Activated naive CD4-positive, alpha-beta T cell treated with anti-CD3 and anti-CD28 coated beads for 36 hours (primary cell): ENCODE measurements at places on chromosomes 4 and X. TPM values are rescaled to one million over a fixed set of nuclear protein-coding genes. Genes with fewer than 3 reads are reported as not detected.

- DNase-seq = no peak
These were observed 745.8 kb upstream of the GALNTL6 start for GRCh38 chr4:171067422-171067821.

DNA sequence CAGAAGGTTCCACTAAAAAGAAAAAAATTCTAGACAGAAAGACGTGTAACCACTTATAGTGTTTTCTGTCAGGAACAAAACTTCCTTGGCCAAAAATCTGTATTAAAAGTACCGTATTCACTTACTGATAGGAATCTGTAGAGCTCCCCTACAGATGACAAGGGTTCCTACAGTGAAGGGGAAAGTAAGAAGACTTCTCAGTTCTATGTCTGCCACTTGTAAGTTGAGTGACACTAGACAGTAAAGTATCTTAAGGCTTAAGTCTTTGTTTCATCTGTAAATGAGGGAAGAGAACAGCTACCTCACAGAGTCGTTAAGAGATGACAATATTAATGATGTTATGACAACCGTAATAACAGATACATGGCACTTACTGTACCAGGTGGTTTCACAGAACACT lies 3.3 kb downstream of the COQ2 start:
- no peak for DNase-seq

DNA sequence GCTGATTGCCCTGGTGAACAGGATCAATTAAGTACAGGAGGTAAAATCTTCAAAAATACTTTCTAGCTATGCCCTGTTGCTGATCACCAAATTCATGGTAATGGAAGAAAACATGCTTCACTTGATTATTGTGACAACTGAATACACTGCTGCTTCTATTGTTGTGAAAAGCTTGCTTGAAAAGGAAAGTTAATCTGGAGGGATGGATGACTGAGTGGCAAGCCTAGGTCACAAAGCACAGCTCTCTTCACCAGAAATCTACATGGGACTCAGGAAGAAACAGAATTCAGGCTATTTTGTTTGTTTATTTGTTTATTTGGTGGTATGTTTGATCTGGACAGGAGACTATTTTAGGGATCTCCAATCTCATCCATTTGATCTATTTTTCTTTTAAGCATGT lies 182.0 kb downstream of the MGST2 start:
- no peak for DNase-seq

The RNF175 gene
- total RNA-seq = 1.5 TPM

The CNKSR2 gene
- 6.6 TPM for total RNA-seq

DNA sequence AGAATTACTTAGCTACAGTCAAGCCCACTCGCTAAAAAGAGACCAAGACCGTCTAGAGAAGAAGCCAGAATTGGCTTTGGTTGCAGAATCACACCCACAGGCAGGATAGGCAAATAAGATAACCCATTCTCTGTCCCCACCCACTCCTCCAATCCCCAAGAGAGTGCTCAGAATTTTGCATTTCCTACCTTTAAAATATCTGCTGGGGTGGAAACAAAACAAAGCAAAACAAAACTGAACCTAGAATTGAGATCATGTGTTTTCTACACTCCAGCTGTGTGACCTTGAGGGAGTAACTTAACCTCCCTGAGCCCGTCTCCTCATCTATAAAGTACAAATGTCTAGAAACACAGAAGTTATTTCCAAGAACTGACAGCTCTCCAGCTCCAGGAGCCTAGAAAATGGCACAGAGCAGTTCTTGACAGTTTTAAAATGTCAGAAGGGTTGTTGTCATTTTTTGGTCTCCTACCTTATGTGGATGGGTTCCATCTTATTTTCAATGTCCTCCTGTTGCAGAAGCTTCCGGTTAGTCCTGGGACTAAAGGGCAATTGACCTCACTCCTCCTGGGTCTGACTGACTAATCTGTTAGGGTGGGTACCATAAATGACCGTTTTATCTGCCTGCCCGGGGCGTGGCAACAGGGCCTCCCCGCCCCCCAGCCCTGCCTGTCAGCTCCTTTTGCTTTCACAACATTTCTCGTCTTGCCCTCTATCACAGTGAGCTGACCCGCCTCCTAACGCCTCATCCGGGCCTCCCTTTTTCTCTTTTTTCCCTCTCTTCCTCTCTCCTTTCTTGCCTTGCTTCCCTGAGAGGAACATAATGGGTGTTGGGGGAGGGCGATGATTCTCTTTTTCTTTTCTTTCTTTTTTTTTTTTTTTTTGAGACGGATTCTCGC lies 114.0 kb downstream of the RBM47 start:
- peak; percentile 16 for DNase-seq

- no peak for DNase-seq
These were observed 98.9 kb upstream of the PDLIM3 start for GRCh38 chr4:185634066-185634652.

The FAM133A gene
- not detected for total RNA-seq

The PPP2R2C gene
- total RNA-seq = not detected

GRCh38 chrX:31265383-31265782 lies 193.5 kb upstream of the FTHL17 start:
- DNase-seq = no peak

- no peak for DNase-seq
These were observed 55.6 kb upstream of the SPP1 start for GRCh38 chr4:87919941-87920340.

- DNase-seq = peak; percentile 24
These were observed 203.2 kb downstream of the PTTG2 start for GRCh38 chr4:38163216-38164006.

DNA sequence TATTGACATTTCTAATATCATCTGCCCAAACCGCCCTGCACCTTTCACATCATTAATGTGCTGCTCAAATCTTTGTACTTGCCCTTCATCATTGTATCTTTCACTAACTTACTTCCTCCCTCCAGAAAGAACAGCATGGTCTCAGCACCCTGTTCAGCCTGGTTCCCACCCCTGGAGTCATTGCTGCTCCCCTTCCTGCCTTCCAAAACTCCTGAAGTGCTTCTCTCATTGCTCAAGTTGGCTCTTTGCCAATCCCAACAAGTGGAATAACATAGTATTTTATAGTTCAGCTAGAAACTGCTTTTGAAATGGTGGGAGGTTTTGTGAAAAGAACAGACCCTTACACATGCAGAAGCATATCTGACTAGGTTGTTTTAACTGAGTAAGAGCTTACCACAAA lies 14.0 kb upstream of the TTC29 start:
- DNase-seq = no peak

DNA sequence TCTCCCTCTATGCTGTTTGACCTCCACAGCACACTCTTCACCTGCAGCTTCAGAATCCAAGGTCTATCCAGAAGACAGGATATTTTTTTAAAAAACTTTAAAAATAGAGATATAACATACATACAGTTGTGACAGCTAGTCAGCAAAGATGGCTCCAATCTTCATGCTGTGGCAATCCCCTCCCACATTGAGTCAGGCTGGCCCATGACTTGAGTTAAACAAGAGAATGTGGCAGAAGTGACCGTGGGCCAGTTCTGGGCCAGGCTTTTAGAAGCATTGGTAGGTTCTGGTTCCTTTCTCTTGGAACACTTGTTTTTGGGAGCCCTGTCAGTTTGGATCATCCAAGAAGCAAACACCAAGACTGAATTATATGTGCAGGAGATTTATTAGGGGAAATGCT lies 36.1 kb upstream of the REPS2 start:
- DNase-seq = no peak

GRCh38 chr4:117908306-117909207 lies 125.7 kb upstream of the NDST3 start:
- DNase-seq = no peak
